ENCODE measurements at places on chromosomes 1 and 21.
A peak's percentile ranks its signal among the peaks of the same experiment; 100 is the strongest.

DNA sequence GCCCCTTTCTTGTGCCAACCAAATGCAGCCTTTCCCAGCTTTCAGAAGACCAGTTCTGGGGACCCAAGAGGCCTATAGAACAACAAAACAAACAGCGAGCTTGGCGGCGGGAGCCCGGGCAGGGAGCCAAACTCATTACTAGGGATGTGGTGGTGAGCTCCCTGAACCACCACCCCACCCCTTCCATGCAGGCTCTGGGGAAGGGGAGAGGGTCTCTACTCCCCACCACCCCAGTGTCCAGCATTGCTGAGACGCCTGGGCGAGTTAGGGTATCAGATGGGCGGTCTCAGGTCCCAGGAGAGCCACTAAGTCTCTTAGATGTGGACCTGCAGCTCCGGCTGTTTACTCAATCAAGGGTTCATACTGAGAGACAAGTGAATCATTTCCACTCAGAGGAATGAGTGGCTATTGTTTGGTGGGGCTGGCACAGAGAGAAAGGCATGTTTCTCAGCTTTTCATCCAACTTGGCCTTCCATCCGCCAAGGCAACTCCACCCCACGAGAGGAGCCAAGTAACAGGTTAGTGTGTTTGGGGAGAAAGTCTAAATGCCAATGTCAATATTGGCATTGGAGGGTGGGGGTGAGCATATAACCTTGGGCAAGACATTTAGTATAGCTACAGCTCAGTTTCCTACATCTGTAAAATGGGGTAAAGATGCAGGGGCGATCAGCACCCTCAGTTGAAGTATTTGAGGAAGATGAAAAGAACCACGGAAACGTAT, 40.9 kb downstream of the PLXNA2 start:
- peak; percentile 89 for DNase-seq

- DNase-seq: no peak
Measured at GRCh38 chr1:111334169-111334568, 43.5 kb downstream of the CHIA start.

- DNase-seq: no peak
Measured at GRCh38 chr1:22739648-22740385, 29.2 kb downstream of the EPHB2 start.

DNA sequence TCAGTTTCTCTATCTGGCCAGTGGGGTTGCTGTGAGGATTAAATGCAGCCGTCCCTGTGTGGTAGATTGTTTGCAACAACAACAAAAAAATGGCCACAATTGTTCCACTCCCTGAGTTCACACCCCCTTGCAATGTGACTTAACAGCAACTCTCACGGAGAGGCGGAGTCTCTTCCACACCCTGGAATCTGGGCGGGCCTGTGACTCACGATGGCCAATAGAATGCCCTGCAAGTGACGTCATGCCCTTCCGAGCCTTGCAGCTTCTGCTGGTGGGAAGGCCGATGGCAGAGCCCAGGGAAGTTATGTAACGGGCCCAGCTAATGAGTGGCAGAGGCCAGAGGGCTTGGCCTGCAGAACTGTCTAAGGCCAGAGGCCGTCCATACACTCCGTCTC, 87.9 kb downstream of the RIPK4 start:
- DNase-seq: peak; percentile 88

DNA sequence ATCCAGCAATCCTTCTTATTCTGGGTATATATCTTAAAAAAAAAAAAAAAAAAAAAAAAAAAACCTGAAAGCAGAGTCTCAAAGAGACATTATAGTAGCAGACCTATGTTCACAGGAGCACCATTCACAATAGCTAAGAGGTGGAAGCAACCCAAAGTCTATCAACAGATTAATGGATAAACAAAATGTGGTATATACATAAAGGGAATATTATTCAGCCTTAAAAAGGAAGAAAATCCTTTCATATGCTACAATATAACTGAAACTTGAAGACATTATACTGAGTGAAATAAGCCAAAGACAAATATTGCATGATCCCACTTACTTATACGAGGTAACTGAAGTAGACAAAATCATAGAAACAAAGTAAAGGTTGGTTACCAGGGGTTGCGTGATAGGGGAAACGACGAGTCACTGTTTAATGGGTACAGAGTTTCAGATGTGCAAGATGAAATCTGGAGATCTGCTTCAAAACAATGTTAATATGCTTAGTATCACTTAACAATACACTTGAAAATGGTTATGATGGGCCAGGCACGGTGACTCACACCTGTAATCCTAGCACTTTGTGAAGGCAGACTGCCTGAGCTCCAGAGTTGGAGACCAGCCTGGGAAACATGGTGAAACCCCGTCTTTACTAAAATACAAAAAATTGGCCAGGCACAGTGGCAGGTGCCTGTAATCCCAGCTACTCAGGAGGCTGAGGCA, 29.5 kb downstream of the PIK3R3 start:
- DNase-seq: no peak

- no peak for DNase-seq
Measured at GRCh38 chr1:154581766-154582165, 14.2 kb downstream of the CHRNB2 start.

DNA sequence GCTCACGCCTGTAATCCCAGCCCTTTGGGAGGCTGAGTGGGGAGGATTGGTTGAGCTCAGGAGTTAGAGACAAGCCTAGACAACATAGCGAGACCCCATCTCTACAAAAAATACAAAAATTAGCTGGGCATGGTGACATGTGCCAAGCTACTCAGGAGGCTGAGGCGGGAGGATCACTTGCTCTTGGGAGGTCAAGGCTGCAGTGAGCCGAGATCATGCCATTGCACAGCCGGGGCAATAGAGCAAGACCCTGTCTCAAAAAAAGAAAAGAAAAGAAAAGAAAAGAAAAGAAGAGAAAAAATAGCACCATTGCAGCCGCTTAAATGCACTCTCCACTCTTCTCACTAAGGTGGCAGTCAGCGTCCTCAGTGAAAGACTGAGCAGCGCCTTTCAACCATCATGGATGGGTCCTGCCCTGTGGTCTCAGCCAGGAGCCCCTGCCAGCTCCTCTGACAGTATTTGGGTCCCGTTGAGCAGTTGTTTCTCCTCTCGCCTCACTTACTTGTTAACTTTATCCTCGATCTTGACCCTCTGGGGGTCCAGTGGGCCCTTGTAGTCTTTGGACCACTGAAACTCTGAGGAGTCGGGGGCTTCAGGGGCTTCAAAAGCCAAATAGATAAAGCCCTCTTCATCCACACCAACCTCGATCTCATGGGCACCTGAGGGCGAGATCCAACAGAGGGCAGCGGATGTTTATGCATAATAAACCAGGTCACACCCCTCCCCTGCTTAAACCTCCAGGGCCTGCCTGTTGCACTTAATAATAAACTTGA, 36.9 kb downstream of the MYOM3 start:
- DNase-seq: no peak

DNA sequence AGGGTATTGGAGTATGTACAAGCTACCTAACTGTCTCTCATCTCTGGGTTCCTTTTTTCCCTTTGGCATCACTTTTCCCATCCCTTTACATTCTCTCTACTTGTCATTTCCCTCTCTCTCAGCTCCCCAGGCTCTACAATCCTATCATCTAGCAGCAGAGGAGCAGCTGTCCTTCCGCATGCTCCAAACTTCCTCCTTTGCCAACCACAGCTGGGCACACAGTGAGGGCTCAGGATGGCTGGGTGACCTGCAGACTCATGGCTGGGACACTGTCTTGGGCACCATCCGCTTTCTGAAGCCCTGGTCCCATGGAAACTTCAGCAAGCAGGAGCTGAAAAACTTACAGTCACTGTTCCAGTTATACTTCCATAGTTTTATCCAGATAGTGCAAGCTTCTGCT, 561 bp downstream of the CD1E start:
- DNase-seq: no peak

DNA sequence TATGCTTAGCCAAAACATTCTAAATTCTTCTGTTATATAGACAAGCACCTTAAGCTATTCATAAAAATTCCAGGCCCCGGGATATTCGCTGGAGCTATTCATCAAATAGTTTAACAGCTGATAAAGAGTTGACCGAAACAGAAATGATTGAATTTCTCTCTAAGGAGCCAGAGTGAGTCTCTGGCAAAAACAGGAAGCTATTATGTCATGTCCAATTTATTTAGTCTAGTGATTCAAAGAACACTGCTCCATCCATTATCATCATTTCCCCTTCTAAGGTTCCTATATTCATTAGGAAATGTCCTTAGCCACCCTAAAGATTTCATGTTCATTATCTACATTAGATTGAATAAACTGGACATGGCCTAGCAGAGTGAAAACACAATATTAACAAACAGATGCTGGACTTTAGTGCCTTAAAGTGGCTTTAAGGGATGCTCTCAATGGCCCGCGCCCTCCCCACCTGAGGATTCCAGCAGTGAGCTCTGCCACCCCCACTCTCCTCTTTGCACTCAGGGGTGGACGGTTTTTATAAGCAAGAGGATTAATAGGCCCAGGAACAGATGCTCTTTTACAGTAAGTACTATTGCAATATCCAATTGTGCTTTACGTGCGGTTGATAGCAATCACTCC, 122.1 kb upstream of the RGS1 start:
- DNase-seq: no peak

- DNase-seq: no peak
Measured at GRCh38 chr1:109379422-109379821, 18.3 kb downstream of the SORT1 start.

DNA sequence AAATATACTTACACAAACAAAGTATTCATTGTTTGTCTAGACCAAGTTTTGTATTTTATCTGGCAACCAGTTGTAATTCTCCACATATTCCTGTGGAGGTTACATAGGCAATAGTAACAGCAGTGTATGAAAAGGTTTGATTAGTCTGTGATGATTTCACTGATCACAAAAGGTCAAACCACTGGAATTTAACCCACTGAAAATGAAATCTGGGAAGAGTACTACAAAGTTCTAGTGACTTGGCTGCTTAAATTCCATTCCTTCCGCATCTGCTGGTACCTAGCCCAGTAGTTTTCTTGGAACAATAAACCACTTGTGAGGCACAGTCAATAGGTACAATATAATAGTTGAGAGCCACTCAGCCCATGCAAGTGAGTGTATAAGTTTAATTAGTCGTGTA, 205.4 kb downstream of the NFIA start:
- DNase-seq: no peak

GRCh38 chr1:183546427-183546826, 43.8 kb downstream of the NCF2 start:
- no peak for DNase-seq

DNA sequence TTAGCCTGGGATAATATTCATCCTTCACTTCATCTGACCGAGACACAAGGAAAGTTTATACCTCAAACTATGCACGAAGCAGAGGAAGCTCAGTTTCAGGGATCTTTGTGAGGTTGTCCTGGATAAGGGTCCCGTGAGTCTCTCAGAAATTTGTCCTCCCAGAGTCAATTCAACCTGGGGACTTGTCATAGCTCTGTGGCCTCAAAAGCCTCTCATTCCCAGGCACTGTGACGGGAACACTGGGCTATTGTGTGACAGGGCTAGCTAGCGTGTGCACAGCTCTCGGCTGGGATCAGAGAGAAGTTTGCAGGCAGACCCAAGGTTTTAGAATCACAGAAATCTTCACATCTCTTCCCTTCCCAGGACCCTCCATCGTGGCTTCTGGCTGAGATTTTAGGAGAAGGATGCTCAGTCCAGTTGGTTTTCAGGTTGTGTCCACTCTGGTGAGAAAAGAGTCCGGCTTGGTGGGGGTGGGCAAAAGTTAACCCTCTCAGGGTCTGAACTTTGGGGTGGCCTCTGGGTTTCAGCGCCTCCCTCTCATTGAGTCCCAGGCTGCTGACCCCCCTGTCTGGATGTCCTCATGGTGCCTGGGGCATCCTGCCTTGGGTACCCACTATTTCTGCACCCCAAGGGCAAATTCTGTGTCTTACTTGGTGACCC, 20.4 kb upstream of the LBR start:
- no peak for DNase-seq

Measured in NCI-H1436 (cell line).